ENCODE measurements at places on chromosomes 5 and 9.

DNA sequence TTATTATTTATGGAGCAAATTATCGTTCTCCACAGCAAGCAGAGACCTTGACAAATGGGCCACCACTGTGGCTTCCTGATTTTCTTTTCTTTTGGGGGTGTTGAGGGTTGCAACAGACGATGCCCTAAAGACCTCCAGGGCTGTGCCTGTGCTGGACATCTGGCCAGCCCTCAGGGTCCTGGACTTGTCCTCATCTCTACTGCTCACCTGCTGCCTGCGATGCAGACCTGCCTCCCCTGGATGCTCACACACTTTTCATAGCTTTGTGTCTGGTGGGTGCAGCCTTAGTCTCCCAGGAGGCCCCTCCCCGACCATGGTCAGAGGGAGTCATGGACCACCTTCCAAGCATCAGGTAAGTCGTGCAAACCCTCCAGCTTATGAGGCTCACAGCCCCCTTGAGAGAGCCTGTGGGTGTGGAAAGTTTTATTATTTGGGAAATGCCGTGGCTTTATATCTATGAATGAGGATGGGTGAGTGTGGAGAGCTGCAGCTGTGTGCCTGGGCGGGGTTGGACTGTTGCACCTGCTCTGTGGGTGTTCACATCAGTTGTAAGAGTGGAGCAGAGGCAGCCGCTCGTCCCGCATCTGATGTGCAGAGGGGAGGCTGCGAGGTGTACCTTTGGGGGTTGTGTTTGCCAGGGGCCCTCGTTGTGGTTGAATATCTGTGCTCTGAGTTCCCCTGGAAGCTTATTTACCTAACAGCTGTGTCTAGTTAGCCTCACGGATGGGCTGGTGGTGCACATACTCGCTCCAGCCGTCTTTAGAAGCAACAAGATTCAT, 126.3 kb upstream of the IRX4 start:
- DNase-seq, result peak; percentile 21

GRCh38 chr9:3214741-3215140, 311.1 kb downstream of the RFX3 start:
- no peak for DNase-seq

DNA sequence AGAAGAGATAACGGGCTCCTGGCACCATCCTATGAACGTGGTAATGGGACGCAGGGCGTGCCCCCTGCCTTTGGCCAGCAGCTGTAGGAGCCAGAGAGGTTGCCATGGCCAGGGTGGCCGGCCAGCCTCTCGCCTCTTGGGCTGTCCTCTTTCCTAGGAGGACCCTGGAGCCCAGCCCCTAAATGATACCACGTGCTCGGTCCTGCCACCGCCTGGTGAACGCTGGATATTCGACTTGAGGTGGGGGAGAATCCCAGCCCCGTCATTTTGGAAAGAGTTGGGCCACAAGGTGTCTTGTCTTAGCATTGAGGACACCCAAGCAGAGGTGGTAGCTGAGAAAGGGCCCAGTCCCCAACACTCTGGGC, 391 bp upstream of the NRG2 start:
- peak; percentile 64 for DNase-seq

DNA sequence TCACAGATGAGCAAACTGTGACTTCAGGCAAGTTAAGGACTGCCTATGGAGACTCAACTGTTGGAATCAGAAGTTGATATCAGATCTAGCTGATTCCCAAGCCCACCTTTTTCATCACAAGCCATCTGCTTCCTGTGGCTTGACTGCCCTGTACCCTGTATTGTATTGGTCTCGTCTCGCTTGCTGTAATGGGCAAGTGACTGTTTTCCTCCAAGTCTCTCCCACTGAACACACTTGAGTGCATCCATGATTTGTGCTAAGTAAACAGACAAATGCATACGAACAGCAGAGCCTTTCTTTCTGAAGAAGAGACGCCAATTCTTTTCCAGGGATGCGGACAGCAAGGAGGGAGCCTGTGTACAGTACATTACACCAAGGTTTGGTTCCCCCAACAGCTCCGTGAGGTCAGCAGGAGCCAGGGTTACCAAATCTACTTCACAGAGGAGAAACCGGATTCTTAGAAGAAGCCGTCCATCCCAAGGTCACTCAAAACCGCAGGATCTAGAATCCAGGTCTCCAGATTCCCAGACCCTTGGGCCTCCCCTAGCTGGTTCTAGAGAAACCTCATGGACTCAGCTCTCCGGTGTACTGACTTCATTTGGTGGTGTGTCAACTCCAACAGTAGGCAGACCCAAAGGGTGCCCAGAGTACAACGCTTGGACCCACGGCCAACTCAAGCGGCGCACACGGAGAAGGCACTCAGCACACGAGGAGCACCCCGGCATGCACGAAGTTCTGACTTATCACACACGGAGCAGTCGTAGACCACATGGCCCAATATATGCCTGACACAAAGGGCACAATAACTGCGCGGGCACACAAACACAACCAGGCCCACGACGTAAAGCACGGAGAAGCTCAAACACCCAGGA, 1.1 kb downstream of the BAG1 start:
- peak; percentile 34 for DNase-seq

DNA sequence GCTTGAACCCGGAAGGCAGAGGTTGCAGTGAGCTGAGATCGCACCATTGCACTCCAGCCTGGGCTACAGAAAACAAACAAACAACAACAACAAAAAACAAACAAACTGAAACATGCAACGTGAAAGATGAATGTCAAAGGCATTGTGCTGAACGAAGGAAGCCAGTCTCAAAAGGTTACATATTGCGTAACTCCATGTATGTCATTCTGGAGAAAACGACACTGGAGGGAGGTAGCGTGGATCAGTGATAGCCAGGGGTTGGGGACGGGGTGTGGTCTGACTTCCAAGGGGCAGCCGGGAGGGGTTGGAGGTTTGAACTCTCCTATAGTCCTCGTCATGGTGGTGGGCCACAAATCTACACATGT, 12.1 kb upstream of the WDR5 start:
- no peak for DNase-seq

DNA sequence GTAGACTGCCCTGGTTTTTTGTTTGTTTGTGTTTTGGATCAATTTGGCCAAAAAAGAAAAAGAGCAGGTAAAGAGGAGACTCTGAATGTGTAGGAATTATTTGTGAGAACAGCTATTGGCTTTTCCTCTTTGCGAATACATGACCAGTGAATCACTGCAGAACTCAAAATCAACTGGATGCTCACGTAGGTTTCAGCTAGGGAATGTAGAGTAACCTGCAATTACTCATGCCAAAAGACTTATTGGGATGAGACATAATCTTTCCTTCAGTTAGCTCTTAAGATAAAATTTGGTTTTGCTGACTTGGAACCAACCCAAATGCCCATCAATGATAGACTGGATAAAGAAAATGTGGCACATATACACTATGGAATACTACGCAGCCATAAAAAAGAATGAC, 348.0 kb downstream of the NPR3 start:
- no peak for DNase-seq

DNA sequence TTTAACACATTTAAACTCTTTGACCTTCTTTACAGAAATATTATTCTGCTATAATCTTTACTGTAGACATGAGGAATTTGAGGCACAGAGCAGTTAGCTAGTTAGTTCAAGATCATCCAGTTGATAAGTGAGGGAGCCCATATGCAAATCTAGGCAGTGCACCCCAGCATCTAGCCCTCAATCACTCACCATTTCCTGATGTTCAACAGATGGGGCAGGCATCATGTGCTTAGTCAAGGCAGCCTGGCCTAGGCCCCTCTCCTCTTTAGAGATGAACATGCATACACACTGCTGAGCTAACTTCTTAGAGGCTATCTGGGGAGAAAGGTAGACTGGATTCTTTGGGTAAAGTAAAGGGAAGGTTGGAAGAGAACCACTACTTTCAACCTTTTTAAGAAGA, 206.8 kb upstream of the SLC24A2 start:
- no peak for DNase-seq

GRCh38 chr5:78078858-78079257, 215.6 kb downstream of the AP3B1 start:
- DNase-seq, result no peak

DNA sequence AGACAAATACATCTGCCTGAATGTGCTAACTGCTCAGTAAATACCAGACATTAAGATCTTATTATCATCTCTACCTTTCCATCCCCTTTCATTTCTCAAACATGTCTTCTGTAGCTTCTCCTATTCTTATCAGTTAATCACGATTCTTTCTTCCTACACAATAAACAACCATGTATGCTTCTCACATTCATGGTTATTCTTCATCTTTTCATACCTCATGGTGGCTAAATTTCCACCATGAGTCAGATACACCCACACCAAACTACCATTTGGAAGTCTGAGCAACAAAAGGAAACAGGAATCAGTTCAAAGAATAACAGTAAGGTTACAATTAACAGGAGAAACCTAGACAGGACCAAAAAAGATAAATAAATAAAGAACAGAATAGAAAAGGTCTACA, 7.7 kb downstream of the ZNF622 start:
- no peak for DNase-seq

DNA sequence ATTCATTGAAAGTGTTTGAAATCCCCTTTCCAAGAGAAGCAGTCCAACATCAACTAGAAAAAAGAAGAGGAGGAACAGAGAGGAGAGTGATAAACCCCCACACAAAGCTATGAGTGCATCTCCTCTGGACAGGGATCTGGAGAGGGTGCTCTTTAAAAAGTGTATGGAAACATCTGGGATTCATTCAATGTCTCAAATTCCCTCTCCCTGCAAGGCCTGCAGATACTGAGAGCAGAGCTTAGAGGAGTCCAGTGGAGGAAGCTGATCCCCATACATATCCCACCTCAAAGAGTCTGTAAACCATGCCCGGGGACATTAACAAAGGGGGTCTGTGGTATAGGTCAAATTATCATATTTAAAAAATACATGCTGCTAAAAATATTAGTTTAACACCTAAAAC, 2.2 kb downstream of the SPOCK1 start:
- no peak for DNase-seq

DNA sequence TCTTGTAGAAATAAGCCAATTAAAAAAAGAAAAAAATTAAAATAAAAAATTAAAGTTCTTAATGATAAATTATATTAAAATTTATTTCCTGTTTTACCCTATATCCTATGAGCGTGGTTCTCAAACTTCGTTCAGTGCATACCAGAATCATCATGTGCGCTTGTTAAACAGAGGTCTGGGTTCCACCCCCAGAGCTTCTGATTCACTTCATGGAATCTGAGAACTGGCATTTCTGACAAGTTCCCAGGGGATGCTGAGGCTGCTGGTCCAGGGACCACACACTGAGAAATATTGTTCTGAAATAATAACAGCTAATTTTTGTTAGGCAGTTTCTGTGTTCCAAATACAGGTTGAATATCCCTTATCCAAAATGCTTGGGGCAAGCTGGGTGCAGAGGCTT, 79.3 kb downstream of the TMC1 start:
- DNase-seq, result no peak

DNA sequence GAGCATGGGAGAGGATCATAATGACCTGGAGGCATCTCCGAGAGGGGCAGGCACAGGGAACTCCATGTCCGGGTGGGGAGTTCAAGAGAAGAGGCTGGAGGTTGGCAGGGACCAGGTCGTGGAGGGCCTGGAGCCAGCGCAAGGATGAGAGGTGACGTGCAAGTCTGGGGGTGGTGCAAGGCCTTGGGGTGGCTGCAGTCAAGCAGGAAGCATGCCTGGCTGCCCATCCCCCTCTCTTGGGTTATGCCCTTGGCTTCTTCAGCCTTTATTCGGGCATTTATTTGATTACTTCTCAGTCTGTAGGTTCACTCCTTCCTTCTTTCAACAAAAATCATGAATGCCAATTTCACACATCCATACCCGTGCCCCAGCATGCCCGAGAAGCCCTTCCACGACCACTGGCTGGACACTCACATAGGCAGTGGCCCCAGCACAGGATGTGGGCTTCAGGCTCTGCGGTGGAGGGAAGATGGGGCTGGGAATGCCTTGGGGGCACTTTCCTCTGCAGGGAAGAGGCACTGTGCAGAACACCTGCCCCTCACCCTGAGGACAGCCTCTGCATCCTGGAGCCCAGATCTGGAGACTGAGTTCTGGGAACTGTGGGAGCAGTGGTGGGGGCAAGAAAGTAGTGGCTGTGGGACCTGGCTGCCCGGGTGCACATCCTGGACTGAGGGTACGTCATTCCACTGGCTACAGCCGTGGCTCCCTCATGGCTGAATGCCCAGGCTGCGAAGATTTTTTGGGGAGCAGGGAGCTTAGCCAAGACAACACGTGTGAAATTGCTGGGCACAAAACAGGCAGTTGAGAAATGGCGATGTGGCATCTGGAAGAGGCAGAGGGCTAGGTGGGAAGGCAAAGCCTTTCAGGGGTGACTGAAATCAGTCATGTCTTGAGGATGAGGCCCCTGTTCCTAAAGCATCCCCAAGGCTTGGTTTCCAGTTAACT, 38.6 kb downstream of the CRB2 start:
- DNase-seq, result no peak

DNA sequence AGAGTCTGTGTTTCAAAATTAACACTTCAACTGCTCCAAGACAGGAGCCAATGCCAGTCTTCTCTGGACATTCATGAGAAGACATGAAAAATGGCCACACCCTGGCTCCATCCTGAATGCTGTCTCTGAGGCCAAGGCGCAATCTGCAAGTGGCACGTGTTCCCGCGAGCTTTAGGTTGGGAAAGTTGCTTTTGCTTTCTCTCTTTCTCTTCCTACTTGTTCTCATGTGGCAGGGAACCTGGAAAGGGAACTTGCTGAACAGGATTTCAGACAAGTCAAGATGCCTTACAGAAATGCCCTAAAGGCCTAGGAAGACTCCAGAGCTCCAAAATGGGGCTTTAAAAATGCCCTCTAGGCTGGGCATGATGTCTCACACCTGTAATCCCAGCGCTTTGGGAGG, 91.9 kb upstream of the OTULINL start:
- no peak for DNase-seq

- DNase-seq, result no peak
Measured at GRCh38 chr5:37121027-37121426, 128.1 kb downstream of the CPLANE1 start.

- no peak for DNase-seq
Measured at GRCh38 chr9:121952611-121953010, 140.5 kb downstream of the TTLL11 start.

DNA sequence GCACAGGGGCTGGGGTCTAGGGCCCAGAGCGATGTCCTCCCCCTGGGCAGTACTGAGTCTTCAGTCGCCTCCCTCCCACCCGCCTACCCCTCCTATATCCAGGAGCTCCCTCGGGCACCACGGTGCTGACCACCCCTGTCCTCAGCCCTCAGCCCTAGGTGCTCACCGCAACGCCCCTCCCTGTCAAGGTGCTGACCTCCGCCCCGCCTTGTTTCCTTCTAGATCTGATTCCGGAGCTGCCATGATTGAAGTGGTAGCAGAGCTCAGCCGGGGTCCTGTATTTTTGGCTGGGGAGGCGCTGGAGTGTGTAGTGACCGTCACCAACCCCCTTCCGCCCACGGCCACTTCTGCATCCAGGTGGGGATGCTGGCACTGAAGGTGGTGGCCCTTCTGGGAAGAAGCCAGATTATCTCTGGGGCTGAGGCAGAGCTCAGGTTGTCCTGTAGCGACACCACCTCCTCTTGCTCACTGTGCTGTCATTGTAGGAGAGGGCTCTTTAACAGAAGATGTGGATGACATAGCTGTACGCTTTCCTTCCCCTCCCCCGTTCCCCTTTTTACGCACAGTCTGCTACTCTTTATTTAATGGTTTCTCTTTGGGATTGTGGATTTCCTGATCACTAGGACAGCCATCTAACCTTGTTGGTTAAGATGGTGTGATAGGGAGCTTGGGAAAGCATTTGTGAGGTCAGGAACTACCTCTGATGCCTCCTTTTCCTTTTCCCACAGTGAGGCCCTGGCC, 598 bp downstream of the RGP1 start:
- peak; percentile 39 for DNase-seq

All from SW480 (cell line).